GM04503 (cell line): ENCODE measurements at places on chromosomes 16 and 17.

DNA sequence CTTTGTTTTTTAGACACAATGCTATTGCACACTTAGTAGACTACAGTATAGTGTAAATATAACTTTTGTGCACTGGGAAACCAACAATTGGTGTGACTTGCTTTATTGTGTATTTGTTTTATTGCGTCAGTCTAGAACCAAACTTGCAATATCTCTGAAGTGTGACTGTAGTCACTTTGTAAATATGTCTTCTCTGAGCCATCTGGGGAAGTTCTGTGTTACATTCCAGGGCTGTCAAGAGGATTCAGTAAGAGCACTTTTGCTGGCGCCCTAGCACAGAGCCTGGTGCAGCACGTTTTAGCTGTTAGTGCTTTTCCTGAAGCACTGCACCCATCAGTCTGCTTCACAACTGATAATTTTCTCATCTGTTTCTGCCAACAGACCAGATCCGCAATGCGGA lies 73.2 kb downstream of the NT5M start:
- DNase-seq = peak; percentile 51

DNA sequence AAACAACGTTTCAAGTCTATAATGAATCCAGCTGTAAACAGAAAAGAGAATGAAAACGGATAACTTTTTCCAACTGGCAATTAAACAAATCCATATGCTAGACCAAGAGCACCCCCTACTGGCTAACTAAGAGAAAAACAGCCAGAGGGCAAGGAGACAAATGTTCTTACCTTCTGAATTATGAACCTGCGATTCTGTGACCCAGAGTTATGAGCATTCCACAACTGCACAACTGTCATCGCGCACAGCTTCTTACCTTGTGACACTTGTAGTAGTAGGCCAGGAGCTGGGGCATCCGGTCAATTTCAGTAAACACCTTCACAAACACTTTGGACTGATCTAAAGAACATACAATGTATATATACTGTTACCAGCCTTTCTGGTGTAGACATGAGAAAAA lies 18.6 kb downstream of the COG7 start:
- no peak for DNase-seq

GRCh38 chr16:22099256-22099975 lies 7.1 kb downstream of the VWA3A start:
- no peak for DNase-seq

- no peak for DNase-seq
Observed at GRCh38 chr16:77925531-77925930, 96.8 kb upstream of the CLEC3A start.

DNA sequence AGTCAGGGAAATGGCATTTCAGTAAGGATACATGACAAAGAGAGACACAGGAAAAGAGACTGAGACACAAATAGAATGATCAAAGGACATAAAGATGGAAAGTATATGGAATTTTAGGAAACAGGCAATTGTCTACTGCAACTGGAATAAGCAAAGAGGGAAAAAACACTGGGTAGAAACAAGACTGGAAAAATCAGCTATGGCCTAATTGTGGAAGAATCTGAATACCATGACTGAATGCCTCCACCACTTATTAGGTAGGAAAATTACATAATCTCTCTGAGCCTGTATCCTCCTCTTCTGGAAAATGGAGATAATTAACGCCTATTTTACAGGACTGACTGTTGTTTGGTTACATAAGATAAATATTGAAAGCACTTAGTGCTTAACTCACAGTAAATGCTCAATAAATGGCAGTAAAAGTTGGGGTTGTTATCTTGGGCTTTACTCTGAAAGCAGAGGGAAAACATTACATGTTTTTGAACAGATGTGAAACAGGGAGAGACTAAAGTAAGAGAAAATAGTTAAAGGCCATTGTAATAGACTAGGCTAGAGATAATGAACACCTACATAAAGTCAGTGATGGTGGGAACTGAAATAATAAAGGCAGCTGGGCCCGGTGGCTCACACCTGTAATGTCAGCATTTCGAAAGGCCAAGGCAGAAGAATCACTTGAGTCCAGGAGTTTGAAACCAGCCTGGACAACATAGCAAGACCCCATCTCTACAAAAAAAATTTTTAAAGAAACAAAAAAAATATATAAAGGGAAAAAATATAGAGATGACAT lies 63.5 kb upstream of the C17orf78 start:
- DNase-seq = peak; percentile 11

DNA sequence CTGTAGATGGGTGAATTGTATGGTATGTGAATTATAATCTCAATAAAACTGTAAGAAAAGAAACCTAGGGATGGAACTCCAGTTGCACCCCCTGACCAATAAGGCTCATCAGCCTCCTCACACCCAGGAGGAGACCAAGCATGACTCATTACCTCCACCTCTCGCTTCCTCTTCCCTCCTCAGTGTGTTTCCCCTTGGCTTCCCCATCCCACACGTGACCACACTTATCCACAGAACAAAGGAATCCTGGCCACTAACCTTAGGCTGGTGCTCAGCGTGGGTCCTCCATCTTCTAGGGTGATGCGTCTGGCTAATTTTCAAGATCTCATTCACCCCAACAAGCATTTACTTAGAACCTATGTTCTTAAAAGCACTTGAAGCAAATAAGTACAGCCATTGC lies 36.2 kb upstream of the MAP3K14 start:
- DNase-seq = no peak

DNA sequence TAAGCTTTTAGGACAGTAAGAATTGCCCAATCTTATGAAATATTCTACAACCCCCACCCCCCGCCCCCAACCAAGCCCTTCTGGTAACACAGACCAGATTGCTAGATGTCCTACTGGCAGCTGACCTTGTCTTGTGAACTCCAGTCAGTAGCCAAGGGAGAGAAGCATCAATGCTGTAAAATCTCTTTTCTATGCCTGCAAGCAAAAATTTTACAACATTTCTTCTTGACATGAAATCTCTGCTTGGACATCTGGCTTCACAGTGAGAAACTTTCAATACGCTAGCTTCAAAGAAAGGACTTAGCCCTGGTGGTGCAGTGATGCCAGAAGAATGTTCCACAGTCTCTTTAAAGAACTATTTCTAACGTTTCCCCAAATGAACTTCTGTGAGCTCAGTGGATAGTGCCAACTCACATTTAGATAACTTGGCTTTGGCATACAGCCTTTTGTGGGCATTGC lies 169.3 kb upstream of the AXIN2 start:
- DNase-seq = peak; percentile 23

- no peak for DNase-seq
Observed at GRCh38 chr16:57527610-57528360, 8.6 kb downstream of the CCDC102A start.

DNA sequence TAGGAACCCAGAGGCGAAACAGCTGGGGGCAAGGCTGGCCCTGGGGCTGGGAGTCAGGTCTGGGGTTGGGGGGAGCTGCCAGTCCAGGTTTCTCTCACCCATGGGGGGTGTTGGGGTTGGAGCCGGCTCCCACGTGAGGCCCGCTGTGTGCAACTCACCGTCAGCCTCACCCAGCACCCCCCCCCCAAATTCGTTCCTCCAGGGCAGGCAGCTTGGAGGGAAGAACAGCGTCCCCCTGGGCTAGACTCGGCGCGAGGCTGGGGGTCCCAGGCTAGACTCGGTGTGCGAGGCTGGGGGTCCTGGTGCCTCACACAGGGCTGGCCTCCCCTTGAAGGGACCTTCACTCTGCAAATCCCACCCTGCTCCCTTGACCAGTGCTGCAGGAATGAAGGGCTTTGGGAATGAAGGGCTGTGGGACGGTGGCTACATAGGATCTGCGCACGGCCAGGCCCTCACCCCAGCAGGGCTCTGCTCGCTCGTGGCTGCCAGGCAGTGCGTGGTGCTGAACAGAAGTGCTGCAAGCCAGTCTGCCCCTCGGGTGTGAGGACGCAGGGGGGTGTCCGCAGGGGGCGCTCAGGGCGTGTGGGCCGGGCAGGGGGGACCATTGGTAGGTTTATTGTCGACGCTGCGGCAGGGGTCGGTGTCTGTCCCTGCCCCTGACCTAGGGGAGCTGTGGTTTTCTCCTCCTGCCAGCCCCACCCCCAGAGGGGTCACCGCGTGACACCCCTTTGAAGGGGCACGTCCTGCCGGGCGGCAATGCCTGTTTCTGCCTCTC lies 74.7 kb downstream of the KLHDC4 start:
- no peak for DNase-seq

DNA sequence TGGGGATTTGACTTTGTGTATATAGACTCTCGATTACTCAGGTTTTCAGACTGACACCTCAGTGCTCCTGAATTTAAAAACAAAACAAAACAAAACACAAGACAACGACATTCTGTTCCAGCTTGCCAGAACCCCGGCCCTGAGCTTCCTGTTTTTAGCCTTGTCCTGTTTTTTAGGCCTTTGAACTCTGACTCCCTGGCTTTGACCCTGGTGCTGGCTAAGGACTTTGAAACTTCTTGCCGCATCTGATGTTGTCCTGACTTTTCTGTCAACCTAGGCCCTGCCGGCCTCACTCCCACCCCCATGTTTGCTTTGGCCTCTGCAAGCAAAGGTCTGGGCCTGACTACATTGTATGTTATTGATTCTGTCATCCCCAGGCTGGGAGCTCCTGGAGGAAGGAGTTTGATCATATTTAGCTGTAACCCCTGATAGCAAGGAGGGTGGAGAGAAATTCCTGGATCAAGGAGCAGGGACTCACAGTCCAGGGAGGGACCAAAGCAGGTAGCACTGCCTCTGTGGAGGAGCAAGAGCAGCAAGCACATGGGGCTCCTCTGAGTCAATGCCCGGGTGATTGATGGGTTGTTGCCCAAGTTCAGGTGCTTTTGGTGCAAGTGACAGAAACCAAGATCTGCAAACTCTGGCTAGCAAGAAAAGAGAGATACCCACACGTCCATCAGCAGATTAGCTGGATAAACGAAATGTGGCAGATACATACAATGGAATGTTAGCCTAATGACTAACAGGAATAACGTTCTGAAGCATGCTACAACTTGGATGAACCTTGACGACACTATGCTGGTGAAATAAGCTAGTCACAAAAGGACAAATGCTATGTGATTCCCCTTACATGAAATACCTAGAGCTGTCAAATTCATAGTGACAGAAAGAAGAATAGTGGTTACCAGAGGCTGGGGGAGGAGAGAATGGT lies 7.7 kb downstream of the CCL16 start:
- DNase-seq = peak; percentile 3

DNA sequence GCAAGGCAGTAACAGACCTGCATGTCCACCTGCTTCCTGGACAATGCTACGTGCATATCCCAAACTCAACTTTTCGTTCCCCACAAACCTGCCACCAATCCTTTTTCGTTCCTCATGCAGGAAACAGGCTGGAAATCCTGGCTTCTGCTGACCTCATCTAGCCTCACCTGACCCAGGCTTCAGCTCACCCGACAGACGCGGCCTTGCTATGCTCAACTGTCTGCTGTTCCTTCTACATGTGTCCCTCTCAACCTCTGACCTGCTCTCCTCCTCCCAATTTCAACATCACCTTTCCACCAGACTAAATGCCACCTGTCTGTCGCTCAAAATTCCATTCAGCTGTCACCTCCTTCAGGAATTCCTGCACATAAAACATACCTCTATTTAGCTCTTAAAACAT lies 44.5 kb downstream of the XPO6 start:
- DNase-seq = no peak

- DNase-seq = no peak
Observed at GRCh38 chr17:9324864-9325263, 250.8 kb downstream of the STX8 start.

DNA sequence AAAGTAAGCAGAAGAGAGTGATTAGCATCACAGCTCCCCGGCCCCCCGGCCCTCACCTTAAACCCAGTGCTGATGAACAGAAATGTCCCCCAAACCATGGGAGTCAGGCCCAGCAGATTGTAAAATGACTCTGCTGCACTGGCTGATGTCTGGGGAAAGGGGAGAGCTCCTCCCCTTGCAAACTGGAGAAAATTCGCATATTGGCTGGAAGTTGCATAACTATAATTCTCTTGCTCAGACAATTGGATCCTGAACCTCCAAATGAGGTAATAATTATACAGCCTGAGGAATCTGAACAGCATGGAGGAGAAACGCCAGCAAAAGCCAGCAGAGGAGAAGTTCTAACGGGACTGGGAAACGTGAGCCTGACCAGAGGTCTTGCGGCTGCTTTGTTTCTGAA lies 109.7 kb downstream of the C16orf95 start:
- DNase-seq = peak; percentile 80

DNA sequence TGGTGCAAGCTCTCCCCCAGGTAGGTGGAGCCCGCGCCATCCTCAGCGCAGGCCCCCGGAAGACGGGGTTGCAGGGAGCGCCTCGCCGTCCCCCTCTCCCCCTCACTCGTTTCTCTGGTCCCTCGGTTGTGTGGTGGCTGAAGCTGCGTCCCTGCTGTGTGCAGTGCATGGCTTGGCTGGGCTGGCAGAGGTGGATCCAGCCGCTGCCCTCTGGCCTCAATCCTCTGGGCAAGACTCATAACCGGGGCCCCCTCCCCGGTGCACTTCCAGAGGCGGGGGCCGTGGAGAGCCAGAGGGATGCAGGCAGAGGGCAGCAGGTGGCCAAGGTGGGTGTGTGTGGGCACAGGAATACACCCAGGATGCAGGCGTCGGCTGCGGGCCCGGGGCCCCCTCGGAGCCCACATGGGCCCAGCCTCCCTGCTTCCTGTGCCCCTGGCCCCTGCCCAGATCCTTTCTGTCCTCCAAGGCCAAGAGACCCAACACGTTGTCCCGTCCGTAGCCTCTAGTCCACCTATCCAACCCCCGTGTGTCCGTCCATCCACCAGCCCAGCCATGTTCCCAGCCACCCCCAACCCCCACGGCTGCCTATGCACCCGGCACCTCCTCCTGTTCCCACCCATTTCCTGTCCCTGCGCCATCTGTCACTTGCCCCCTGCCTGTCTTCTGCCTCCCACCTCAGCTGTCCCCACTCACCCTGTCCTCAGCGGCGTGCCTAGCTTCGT lies 9.3 kb downstream of the TPSG1 start:
- DNase-seq = no peak

DNA sequence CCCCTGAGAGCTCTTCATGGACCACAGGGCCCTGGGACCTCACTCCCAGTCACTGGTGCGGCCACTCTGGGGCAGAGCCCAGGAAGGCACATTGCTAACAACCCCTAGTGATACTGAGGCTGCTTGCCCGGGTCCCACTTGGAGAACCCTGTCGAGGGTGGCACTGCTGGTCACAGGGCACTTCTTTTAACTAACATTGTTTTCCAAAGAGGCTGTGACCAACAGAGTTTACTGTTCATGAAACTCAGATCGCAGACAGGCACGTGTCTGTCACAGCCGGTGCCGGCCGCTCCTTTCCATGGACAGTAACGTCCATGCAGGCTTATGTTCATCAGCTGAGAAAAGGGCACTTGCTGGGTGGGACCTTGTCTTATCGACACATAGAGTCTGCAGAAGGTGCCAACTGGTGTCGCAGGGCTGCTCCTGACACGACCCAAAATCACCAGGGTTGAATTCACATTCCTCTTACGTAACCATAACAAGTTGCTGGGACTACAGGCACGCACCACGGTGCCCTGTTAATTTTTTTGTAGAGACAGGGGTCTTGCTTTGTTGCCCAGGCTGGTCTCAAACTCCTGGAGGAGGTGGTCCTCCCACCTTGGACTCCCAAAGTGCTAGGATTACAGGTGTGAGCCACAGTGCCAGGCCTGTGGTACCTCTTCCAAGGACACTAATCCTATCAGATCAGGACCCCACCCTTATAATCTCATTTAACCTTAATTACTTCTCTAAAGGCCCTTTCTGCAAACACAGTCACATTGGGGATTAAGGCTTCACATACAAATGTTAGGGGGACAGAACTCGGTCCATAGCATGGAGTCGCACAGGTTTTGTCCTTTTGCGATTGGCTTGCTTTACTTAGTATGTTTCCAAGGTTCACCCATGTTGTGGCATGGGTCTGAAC lies 1.2 kb upstream of the ZC3H18 start:
- no peak for DNase-seq
